Activated CD4-positive, alpha-beta T cell treated with anti-CD3 and anti-CD28 coated beads, Interleukin-2, amount 50 U/mL, for 24 hours (primary cell): ENCODE measurements at places on chromosomes 11 and 22.

GRCh38 chr11:14643697-14644225 is at the start of gene PDE3B:
TSS of gene PDE3B (plus strand) at chr11:14643804. CDS start at chr11:14644076, 272 bp downstream.
- peak; percentile 41 for DNase-seq

DNA sequence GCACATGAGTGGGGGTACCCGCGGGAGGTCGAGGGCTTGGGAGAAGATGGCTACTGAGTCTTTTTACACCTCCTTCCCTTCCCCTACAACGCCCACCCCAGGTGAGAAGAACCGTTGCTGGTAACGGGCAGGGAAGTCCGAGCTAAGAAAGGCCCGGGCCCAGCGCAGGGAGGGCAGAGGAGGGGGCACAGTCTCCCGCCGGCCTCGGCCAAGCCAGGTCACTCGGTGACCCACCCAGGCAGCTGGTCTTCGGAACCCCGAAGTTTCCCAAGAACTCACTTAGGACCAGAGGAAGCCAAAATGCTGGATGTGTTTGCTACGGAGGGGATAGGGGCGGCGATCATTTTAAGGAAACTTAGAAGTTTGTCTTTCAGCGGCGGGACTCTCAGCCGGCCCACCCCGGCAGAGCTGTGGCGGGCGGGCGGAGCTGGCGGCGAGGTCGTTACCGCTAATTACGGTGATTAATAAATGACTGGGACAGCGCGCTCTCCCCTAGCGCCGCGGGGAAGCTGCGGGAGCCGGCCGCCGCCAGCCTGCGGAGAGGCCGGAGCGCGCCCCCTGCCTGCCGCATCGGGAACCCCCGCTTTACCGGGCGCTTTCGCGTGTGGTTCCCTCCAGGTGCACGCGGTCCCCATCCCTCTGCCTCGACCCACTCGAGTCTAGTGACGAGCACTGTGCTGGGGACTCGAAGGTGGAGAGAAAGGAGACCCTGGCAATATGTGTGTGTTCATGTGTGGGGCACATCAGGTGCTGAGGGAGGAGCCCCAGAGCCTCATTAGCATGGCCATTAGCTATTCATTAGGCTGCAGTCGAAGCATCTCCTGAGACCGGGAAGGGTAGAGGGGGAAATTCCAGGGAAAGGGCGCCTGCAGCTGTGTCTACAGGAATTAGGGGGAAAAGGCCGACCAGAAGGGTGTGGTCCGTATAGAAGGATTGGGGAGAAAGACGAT is 945 bp downstream of the ROBO3 start:
- DNase-seq: peak; percentile 26

DNA sequence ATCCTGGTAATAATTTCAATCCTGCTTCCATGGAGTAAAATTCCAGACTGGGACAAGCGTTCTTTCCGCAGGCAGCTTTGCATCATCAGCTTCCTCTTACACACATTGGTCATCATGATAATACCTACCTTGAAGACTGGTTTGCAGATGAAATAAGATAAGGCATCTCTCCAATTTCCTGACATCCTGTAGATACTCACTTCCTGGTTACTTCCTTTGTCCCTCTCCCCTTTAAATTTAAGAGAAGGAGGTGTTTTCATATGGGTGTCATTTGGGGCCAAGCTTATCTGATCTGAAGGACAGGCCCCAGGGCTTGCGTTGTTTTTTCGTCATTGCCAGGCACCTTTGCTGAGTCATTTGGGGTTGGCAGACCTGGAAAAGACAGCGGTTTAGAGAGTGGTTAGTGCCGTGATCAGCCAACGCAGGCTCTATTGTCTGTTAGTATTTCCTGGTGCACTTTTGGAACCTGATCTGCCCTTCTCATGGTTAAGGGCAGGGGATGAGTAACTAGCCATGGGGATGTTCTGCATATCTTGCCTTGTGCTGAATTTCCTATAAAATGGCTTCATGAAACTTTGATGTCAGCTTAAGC is 24.1 kb downstream of the GRAMD1B start:
- peak; percentile 58 for DNase-seq

DNA sequence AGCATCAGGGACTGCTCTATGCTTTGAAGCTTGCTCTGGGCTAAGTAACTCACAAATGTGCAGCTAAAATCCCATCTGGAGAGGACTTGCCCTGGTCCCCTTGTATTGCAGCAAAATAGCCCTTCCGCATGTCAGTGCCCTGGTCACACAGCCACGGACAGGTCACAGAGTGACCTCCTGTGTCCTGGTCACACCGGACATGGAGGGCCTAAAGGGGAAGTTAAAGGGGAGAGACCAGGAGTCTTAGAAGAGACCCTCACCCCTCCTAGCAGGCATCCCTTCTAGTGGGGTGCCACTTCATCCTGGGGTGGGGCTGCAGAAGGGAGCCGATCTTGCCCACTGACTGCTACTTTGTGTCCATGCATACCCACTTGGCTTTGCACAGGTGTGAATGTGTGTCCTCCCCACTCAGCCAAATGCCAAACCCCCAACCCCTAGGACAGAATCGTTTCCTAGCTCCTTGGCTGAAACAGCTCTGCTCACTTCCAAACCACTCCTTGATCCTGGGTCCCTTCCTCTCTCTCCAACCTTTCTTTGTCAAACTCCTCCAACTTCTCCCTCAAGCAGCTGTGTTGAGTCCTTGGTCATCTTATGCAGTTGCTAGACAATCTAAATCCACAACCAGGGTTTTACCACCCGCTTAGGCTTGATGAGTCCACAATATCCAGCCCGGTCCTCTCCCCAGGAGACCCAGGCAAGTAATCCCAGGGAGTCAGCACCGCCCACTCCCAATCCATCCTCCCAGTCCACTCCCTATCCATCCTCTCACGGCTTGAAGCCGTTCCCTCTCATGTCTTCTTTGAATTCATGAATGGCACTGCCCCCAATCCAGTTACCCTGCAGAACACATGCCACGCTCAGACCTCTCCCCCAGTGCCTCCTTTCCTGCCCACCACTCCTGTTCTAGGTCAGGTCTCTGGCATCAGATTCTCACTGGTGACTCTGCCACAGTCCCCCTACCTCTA is 3.3 kb upstream of the FXYD6 start:
- no peak for DNase-seq

GRCh38 chr11:127818625-127819024 is 768.7 kb downstream of the ETS1 start:
- DNase-seq: no peak

DNA sequence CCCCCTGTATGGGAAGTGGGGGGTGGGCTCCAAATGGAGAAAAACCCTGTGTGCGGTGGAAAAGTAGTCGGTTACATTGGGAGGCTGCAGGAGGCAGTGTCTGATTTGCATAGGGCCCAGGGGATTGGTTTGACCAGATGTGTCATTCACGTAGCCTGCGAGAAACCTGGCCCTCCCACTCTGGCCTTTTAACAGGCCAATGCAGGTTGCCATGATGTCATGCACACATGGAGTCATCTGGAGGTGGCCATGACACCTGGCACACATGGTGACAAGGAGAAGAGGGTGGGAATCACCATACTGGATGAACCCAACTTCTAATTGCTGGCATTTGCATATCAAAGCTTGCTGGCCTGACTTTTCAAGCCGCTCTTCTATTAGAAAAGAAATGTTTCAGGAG is 50.6 kb downstream of the FAM181B start:
- no peak for DNase-seq

GRCh38 chr11:61814247-61814957 is 2.4 kb downstream of the FADS1 start:
- no peak for DNase-seq

DNA sequence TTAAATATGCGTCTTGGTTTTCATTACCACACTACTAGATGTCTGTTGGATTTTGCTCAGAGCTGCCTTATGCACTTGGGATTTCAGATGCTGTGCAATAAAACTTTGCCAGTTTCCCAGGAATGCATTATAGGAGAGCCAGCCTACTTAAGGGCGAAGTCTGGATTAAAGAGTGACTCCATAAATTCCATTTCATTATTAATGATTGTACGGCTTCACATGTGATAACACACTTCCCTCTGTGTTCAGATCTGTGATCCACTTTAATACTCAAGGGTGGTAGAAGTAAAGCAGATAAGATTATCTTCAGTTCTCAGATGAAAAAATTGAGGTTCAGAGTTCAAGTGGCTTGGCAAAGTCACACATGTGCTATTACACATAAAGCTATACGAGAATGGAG is 110.2 kb downstream of the C11orf91 start:
- DNase-seq: no peak

DNA sequence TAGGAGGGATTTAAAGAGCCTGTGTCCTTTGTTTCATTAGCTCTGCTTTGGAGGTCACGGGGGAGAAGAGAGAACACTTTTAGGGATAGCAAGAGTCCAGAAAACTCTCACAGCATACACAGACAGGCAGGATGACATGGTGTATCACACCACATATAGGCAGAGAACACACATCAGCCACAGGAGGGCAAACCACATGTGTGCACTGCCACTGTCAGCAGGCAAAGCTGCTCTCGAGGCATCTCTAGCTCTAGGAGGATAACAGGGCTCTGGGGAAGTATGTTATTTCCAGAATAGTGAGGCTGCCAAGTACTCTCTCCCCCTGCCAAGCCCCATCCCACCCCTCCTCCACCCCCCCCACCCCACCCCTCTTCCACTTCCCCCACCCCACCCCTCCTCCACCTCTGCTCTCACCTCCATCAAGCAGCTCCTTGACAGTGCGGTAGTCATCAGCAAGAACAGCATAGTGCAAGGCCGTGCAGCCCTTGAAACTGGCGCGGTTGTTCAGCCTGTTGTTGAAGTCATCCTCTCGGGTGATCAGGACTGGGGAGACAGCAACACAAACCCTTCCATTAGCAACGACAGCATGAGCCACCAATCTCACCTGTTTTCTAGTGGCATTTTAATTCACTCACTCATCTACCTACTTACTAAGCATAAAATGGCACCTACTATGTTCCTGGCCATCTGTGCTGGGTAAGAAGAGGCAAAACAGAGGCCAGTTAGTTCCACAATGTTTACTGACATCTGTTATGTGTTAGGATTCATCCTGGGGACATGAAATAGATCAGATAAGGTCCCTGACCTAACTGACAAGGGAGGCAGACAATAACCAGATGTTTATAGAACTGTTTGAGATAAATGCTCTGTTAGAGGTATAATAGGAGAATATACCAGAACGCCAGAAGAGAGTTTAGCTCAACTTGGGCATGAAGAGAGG is 75.6 kb downstream of the CLPB start:
- no peak for DNase-seq

- DNase-seq: no peak
Observed at GRCh38 chr11:82557274-82557673, 176.4 kb downstream of the FAM181B start.

DNA sequence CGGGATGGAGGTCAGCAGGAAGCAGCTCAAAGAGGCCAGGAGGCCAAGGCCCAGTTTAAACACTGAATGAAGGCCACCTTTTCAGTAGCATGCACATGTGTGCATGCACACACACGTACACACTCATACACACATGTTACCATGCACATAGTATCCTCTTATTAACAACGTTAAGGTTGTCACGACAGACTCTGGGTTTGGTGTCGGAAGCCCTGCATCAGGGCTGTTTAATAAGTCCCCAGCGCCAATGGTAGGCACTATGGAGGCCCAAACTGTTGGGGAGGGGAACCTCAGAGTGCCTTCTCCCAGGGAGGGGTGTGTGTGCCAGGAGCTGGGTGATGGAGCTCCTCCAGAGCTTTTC is 39.5 kb upstream of the ADA2 start:
- DNase-seq: no peak

DNA sequence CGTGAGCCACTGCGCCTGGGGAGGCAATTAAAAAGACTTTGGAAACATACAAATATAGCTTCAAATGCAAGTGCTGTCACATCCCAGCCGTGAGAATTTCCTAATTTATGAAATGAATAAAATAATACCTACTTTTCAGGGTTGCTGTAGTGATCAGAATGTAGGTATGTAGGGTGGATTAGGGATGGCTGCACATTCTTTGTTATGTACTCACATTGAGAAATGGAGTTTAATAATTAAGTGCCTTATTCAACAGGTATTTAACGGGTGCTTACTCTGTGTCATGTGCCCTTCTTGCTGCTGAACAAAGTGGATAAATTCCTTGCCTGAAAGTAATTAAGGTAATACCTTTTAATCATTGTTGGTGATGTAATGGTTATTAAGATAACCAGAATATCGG is 37.0 kb downstream of the MMP7 start:
- DNase-seq: no peak

DNA sequence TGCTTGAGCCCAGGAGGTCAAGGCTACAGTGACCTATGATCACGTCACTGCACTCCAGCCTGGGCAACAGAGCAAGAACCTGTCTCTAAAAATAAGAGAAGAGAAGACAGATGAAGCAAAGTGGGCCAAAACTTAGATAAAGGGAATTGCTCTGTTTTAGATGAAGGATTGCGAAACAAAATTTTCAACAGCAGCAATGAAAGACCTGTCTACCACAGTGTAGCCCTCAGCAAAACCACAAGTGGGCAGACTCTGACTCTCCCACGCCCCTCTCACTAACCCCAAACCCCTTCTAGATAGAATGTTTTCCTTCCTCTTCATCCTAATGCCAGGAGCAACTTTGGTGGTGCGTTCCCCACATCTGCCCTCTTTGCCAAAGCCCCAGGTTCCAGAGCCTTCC is 105.6 kb upstream of the ALDH3B2 start:
- DNase-seq: no peak

DNA sequence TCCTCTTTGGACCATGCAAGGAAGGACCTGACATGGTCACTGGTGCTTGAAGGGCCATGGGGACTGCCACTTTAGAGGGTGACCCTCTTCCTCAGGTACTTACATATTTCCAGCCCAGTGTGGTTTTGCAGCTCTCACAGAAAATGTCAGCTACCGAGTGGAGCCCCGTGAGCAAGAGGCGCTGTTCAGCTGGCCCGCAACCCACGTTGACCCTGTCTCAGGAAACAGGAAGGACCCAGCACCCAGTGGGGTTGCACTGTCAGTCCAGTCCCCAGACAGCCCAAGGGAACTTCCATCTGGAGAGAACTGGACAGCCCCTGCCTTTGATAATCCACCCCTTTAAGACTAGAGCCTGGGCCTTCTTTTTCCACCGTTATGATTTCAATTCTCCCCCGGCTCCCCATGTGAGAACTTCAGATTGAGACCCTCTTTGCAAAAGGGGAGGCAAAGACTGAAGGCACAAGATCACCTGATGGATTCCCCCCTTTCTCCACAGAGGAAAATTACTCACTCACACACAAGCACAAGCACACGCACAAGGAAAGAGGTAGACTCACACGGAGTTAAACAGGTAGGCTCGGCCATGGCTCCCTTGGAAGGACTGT is 3.4 kb downstream of the YPEL4 start:
- no peak for DNase-seq

GRCh38 chr11:116976941-116977570 is 121.2 kb downstream of the SIK3 start:
- no peak for DNase-seq
